ENCODE measurements at places on chromosomes 12 and 14. TPM values are rescaled to one million over a fixed set of nuclear protein-coding genes. Genes with fewer than 3 reads are reported as not detected.
A peak's percentile ranks its signal among the peaks of the same experiment; 100 is the strongest.

- no peak for DNase-seq
Observed at GRCh38 chr14:21300892-21301291, 21.0 kb downstream of the RPGRIP1 start.

GRCh38 chr12:124774462-124775167, 89.0 kb downstream of the SCARB1 start:
- peak; percentile 84 for DNase-seq

DNA sequence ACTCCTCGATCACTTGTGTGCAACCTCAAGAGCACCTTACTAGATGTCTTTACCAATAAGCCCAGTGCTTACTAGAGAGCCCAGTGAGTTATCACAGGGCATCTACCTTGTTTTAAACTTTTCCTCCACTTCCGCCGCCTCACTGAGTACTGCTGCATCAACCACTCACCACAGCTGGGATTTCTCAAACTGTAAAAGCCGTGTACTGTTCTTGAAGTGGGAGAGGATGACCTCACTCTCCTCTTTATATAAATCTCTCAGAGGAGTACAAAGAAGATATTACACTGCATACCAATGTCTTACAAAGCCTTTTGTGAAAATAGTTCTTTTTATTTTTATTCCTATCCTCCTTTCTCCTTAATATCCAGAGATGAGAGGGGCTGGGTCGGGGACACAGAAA, 94.1 kb downstream of the PLCZ1 start:
- DNase-seq: no peak

DNA sequence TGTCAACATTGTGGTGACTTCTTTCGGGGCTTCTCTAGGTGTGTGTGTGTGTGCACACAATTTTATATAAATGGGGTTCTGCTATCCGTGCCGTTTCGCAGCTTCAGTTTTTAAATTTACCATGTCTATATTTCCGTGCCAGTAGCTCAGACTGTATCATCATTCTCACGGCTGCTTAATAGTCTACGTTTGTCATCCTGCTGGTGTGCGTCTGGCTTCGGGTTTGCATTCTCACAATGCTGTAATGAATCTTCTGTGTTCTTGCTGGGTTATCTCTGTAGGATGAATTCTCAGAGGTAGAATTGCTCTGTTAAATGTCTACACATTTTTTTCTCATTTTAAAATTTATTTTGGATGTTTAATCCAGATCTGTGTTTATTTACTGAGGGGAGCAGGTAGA, 73.6 kb downstream of the ADGRD1 start:
- no peak for DNase-seq

DNA sequence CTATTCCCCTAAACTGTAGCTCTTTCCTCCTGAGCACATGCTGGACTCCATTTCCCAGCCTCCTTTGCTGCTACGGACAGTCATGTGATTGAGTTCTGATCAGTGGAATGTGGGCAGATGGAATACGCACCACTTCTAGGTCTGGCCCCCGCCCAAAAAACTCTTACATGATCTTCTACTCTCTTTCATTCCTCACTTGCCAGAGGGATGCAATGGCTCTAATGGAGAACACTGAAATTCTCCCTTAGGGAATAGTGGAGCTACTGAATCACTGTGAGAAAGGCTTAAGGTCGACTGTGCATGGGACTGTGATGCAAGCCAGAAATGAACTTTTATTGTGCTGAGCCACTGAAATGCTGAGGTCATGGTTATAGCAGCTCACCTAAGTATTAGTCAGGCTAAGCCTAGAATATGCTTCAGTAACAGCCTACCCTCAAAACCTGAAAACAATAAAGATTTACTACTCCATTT, 13.0 kb upstream of the TMED2 start:
- peak; percentile 27 for DNase-seq

GRCh38 chr12:25959071-25959961, 834 bp downstream of the RASSF8 start:
- peak; percentile 67 for DNase-seq

DNA sequence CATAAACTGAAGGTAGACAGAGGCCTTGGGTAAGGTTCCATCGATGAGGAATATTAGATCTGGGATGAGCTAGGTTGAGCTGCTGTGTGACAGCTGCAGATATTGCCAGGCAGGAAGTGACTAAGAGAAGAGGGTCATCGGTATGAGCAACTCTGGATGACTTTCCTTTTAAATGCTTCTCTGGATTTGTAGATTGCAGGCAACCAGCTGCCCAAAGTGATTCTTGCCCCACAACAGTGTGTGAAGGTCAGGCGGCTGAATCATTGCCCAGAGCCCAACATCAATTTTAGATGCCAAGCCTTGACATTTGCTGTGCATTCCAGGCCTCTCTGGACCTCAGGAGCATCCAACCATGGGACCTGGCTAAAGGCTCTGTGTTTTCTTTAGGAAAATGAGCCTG, 255.9 kb downstream of the DPF3 start:
- peak; percentile 72 for DNase-seq

- DNase-seq: no peak
Observed at GRCh38 chr12:93587611-93588010, 15.1 kb downstream of the SOCS2 start.

- no peak for DNase-seq
Observed at GRCh38 chr12:111057701-111058425, 137.5 kb upstream of the MYL2 start.

- DNase-seq: peak; percentile 21
Observed at GRCh38 chr12:87866578-87867292, 162.5 kb downstream of the C12orf50 start.

DNA sequence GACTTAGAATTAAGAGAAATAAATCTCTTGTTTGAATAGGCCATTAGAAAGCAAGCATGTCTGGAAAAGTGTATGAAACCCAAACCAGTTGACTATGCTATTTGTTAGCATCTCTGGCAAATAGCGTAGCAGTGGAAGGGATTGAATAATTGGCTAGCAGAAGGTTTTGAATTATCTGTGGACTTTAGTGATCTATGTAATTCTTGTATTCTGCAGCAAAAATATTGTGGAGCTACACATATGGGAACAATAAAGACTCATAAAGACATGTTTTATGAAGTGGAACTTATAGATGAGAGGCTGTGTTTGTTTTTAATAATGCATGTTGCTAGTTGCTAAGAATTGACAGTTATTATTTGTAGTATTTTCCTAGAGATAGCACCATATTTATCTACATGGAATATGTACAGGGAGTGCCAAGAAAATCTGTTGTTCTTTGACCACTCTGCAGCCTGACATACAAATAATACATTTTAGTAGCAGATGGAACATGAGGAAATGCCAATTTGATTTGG, 4.7 kb downstream of the SRGAP1 start:
- no peak for DNase-seq

DNA sequence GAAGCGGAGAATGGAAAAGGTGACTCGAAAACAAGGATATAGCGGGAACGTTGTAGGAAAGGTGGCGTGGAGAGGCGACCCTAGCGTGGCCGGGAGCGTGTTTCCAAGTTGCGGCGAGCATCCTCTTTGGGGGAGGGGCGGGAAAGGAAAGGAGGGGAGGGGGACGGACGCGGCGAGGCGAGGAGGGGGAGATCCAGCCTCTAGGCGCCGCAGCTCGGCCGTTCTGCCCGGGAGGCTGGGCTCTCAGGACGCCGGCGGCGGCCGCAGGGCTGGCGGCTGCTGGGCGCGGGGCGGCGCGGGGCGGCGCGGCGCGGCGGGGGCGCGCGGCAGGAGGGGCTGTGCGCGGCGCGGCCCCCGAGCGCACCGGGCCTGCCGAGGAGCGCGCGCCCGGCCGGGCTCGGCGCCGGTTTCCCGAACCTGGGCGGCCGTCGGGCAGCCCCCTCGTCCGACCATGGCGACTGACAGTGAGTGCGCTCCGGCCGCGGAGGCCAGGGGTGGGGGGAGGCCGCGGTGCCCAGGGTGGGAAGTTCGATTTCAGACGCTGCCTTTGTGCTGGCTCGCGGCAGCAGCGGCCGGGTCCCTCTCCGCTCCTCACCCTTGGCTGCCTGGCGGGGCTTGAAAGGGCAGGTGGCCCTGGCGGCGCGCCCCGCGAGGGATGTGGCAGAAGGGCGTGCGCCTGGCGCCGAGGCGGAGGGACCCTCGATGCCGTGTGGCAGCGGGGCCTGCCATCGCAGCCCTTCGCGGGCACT, 50.3 kb downstream of the SNAPC1 start:
- DNase-seq: peak; percentile 24

DNA sequence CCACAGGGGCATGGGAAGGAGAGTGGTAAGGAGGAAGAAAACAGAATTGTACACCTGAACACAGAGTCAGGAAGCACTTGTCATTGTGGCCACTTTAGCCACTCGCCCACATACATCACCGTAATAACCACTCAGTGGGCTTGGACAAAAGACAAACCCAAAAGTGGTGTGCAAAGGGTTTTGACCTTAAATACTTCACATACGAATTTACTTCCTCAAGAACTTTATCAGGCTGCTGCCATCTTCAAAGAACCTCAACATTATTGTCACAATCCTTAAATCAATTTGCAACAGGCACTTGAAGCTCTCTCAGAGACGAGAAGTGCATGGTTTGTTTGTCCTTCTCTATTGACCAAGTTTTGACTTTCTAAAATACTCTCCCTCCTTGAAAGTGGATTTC, 187.3 kb upstream of the EGLN3 start:
- DNase-seq: no peak

ABCD2 gene
- not detected for total RNA-seq

TAS2R9 gene
- total RNA-seq: not detected

TMPRSS12 gene
- not detected for total RNA-seq

RNU4-1 gene
- total RNA-seq: under 0.01 TPM

Measured in lung microvascular endothelial cell (primary cell).